Activated naive CD4-positive, alpha-beta T cell treated with anti-CD3 and anti-CD28 coated beads, Interleukin-2, amount 50 U/mL, for 72 hours (primary cell): ENCODE measurements at places on chromosomes 6 and 20. TPM values are rescaled to one million over a fixed set of nuclear protein-coding genes. Genes with fewer than 3 reads are reported as not detected.
A peak's percentile ranks its signal among the peaks of the same experiment; 100 is the strongest.

DNA sequence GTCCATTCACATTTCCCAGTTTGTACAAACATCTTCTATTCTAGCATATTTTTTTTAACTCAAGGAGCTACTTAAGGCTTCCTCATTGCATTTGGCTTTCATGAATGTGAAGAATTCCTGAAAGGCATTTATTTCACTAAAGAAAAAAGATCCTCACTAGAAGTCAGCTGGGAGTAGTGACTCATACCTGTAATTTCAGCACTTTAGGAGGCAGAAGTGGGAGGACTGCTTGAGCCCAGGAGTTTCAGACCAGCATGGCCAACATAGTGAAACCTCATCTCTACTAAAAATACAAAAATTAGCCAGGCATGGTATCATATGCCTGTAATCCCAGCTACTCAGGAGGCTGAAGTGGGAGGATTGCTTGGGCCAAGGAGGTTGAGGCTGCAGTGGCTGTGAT lies 30.9 kb upstream of the XRN2 start:
- DNase-seq = no peak

GRCh38 chr6:167572106-167572505 lies 247.2 kb downstream of the TTLL2 start:
- DNase-seq = no peak

DNA sequence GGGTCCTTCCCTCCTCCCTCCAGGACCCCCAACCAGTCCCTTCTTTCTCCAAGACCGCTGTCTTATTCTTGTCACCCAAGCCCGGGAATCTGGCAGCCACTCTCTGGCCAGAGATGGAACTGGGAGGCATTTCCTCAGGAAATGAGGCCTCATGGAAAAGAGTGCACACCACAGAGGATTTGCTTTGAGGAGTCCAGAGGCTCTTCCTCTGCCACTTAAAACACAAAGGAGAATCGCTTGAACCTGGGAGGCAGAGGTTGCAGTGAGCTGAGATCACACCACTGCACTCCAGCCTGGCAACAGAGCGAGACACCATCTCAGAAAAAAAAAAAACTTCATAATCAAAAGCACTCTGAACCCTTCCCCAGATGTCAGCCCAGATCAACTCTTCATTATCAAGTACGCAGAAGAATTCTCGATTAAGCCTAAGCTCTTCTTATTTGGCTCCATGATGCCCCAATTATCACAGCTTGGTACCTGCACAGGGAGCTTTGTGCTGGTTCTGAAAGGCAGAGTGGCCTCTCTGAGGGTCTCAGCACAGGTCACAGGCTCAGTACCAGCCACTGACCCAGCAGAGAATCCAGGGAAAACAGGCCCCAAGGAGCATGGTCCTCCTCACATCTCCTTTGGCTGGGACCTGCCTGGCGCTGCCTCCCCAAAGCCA lies 82.9 kb upstream of the MAFB start:
- no peak for DNase-seq

GRCh38 chr20:36465109-36466080 lies 75.9 kb upstream of the MYL9 start:
- DNase-seq = peak; percentile 70

DNA sequence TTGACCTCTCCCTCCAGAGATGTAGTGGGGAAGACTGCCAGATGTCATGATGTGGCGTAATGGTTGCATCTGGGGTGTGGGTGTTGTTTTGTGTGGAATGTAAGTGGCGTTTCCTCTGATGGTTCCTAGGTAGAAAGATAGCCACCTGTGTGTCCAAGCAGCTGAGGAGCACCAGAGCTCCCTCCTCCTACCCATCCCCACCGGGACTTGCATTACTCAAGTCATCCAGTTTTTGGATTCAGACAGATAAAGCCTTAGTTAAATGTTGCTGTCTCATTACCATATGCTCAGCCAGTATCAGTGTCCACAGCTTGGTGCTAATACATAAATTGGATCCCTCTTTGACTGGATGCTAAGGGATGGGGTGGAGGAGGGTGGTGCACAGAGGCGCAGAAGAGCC lies 282.3 kb downstream of the TBC1D7 start:
- DNase-seq = no peak

- no peak for DNase-seq
Observed at GRCh38 chr6:46381057-46381456, 110.2 kb downstream of the RCAN2 start.

- peak; percentile 18 for DNase-seq
Observed at GRCh38 chr20:24773751-24774201, 175.3 kb upstream of the CST7 start.

DNA sequence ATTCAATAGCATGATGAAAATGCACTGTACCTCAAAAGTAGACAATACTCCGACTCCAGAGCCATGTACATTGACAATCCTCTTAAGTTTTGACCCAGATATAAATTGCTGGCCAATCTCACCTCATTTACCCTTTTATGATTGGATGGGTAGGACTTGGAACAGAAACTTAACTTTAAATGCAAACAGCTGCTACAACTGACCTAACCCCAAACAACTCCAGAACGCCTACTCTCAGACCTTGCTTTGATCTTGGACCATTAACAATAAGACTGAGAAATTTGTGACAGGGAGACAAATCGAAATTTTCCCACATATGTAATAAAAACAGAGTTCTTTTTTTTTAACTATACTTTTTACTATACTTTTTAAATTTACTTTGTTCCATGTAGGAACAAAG lies 200.5 kb upstream of the MCHR2 start:
- DNase-seq = no peak

- DNase-seq = no peak
Observed at GRCh38 chr6:127317388-127318128, 25.9 kb downstream of the ECHDC1 start.

- no peak for DNase-seq
Observed at GRCh38 chr20:25008388-25009217, 16.1 kb upstream of the APMAP start.

DNA sequence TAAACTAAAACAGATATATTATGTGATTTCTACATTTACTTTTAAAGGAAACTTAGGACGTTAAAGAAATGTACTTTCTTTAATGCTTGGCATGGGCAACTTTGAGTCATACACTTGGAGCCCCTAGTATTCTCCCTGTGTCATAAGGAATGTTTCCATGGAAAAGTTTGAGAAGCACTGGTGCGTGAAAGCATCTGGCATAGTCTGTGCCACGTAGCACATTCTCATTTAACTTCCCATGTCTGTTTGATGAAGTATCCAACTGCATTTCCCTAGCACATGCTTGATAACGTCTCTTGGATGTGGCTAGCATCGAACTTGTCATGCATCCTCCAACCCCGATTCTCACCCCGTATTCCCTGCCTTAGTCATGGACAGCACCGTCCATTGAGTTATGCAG lies 172.0 kb downstream of the TBC1D7 start:
- no peak for DNase-seq

- no peak for DNase-seq
Observed at GRCh38 chr6:115832786-115833185, 227.9 kb downstream of the FRK start.

DNA sequence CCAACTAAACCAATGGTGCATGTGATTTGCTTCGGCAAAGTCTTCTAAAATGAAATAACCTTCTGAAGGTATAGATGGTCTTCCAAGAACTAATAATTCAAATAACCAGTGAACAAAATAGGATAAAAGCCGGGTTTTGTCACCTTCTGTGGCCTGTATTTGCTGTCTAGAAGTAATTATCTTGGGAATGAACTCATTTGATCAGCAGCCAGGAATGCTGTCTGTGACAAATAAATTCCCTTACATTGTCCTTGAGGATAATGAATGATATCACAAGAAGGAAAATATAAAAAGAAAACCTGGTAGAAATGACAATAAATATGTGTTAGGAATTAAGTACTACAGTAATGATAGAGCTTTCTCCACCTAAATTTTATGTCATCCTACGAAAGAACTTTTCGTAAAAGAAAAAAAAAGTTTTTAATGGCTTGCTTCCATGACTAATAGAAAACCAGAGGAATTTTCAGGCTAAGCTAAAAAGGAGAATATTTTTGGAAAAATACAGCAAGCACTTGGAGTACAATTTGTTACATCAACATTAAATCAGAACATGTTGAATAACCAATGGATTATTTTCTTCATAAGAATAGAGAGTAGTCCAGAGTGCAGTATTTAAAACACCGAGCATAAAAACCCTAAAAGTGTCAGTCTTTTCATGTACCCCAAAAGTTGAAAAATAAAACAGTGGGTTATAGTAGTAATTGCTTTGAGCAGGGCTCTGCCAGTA lies 247.7 kb downstream of the TBC1D7 start:
- DNase-seq = no peak

DNA sequence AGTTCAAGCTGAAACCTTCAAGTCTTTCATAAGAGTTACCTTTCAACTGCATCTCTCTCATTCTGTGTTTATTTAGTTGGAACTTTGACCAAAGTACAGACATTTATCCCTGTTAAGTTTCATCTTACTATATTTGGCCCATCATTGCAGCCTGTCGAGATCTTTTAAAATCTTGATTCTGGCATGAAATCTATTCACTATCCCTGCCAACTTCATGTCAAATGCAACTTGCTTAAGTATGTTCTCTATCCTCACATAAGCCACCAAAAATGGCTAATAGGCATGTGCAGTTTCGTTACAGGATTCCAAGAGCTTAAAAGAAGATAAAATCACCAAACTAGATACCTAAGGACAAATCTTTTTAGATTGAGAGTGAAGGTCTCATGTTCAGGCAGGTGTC lies 117.5 kb upstream of the KCNQ5 start:
- DNase-seq = no peak

TREML2 gene
- total RNA-seq = 11.0 TPM

SLC52A3 gene
- not detected for total RNA-seq

EFCAB8 gene
- total RNA-seq = 0.70 TPM

SYTL3 gene
- total RNA-seq = 143 TPM
